ENCODE measurements at places on chromosomes 12 and 14.

- no peak for DNase-seq
Measured at GRCh38 chr12:94550964-94551363, 91.3 kb upstream of the CEP83 start.

- DNase-seq = no peak
Measured at GRCh38 chr12:91327889-91328288, 145.3 kb upstream of the DCN start.

DNA sequence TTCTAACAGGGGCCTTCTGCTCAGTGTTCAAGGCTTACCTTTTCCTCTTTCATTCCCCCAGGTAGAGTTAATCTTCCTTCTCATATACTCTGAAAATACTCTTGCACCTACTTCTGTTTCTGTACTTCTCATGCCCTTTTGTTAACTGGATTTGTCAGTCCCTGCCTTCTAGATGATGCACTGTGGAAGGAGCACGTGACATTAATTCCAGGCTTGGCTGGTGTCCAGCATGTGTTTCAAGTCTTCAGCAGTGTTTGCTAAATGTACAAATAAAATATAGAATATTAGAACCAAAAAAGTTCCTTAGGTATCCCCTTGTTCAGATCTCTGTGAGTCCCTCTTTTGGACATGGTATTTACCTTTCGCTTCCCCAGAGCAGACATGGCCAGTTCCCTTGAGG, 27.9 kb upstream of the EVL start:
- DNase-seq = no peak

DNA sequence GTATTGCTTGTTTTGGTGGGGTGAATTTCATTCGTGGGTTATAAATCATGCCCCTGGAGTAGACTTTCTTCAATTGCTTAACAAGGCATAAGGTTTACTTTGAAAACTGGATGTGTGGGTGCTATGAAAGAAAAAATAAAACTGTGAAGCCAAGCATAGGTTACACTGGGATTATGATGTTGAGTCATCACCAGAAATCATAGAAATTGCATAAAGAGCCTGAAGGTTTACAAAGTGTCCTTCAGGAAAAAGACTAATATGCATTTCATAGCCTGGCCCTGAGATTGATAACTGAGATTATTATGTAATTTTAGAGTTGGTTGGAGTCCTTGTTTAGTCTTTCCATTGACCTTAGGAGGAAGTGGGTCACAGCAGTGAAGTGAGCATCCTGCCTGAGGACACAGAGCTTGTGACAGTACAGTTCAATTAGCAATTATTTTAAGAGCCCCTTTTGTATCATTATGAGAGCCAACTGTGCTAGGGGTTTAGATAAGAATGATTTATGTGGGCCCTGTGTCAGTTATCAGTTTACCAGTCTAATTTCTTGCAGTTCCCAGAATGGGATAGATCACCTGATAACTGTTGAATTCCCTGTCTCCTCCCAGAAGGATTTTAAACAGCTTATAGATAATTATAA, 13.6 kb downstream of the LRRK2 start:
- DNase-seq = no peak
